Activated T-cell treated with anti-CD3 and anti-CD28 coated beads for 1 hour (primary cell): ENCODE measurements at places on chromosomes 1 and 21.

DNA sequence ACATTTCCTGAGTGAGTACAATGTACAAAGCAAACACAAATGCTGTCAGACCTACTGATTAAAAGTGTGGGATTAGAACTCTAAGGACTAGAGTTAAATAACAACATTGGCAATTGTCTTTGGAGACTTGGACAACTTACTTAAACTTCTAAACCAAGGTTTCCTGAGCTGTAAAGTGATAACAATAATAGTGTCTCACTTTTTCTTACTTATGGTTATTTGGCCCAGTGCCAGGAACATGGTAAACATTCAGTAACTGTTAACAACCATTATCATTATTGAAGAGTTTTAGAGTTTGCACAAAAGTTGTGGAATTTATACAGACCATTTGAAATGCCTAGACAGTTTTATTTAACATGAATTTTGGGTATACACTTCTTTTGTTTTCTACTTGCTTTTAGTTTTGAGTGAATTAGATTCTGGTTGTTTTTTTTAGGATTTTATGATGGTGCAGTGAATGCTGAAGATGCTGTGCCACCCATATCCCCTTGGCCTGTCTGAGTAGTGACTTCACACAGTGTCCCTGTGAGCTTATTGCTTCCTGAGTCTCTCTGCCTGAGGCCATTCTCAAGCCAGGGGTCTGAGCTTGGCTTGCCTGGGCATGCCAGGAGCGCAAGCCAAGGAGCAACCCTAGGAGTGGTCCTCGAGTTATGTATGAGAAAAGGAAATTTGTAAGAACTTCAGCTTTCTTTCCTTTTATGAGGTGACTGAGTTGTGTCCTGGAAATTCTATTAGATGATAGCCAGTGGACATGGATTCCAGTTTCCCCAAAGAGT lies 932.8 kb downstream of the TTLL7 start:
- DNase-seq = no peak

DNA sequence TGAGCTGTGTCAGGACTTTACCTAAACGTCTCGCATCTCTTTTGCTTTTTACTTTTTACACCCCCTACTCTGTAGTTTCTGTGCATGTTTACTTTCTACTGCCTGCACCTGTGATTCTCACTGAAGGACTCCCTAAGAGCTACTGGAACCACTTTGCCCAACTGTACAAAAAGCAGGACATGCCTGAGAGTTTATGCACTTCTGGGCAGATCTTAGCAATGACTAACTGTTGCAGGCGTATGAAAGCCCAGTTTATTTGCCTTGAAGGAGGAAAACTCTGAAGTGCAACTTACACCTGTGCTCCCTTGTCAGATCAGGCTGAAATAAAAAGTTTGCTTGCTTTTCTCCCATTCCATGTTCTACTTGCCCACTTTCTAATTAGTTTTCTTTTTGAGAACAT lies 467.0 kb upstream of the USP24 start:
- DNase-seq = no peak

DNA sequence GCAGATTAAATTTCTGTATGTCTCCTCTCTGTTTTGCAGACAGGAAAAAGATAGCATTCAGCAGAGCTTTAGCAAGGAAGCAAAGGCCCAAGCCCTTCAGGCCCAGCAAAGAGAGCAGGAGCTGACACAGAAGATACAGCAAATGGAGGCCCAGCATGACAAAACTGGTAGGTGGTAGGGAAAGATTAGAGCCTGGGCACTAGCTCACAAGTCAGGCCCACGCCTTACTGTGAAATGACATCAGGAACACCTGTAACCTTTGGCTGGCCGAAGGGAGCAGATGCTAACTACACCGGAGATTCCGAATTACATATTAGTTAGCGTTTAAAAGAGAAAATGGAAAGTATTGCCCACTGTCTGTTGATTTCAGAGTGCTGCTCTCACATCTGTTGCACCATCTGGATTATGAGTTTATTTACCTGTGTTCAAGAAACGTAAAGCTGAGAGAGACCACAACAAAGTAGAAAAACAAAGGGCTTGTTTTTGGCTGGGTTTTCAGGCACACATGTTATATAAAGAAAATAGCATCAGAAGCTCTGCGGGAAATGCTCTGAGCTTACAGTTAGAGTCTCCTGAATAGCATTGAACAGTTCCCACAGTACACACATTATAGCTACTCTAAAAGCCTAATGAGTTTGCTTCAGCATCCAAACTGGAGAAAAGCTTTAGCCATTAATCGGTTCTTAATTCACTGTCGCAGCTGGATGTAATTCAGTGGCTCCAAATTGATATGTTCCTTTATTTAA lies 160.0 kb downstream of the SDCCAG8 start:
- DNase-seq = no peak

- DNase-seq = peak; percentile 3
Observed at GRCh38 chr1:207698822-207699483, 52.9 kb upstream of the CD46 start.

DNA sequence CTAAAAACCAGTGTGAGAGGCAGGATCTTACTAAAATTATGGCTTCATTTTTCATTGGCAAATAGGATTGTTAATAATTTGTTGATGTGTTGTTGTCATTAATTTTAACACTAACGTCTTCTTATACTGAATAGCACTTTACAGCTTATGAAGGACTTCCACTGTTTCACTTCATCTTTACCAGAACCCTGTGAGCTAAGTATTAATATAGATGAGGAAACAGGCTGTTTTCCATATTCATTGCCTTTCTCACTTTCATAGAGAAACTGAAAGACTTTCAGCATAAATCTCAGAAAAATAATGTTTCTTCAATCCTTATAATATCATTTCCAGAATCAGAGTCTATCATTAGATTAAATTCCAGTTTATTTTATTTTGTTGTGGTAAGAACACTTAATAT lies 8.5 kb downstream of the MAP10 start:
- DNase-seq = no peak

GRCh38 chr1:201761871-201762270 lies 67.1 kb upstream of the IPO9 start:
- DNase-seq = no peak

- no peak for DNase-seq
Observed at GRCh38 chr1:156242738-156243137, 754 bp downstream of the BGLAP start.

- no peak for DNase-seq
Observed at GRCh38 chr1:244901400-244902015, 37.2 kb upstream of the HNRNPU start.

- no peak for DNase-seq
Observed at GRCh38 chr1:234774971-234775370, 165.0 kb upstream of the IRF2BP2 start.

DNA sequence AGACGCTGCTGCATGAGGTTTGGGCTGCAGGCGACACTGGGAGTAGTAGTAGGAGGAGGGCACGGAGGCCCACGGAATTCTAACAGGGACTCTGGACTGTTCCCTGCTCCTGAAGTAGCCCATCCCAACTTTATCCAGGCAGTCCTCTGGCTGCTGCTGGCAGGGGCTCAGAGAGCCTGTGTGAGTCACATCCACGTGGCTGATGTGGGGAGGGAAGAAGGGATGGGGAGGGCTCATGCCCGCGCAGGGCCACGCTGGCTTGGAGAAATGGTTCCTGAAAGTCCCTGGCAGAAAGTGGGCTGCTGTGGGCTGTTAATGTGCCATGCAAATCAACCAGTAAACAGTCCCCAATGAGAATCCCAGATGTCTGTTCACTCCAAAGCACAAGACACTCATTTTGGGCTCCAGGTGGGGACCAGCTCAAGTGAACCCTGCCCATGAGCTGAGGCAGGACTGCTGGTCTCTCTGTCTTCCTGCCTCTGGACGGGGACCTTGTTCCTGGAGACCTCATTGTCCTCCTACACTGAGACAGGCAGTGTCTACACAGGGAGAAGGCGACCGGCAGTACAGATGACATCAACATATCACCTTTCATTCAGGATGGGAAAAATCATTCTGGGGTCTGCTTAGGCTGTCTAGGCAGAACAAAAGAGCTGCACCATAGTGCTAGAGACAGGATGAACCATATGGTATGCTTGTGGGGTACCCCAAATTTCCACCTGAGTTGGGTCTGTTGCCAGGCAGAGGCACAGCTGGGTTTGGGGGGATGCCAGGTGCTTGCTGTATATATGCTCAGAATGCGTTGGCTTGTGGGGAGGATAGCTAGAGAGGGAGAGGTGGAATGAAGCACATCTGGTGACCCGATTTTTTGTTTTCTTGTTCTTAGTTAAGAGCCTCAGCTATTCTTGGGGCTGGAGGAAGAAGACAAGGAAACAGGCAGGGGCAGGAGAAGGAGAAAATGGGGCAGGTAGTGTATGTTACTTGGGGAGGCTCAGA lies 57.9 kb upstream of the FMOD start:
- DNase-seq = no peak

GRCh38 chr1:113935970-113936369 lies 6.8 kb downstream of the HIPK1 start:
- DNase-seq = no peak

GRCh38 chr1:170929835-170930554 lies 5.3 kb upstream of the MROH9 start:
- DNase-seq = no peak

DNA sequence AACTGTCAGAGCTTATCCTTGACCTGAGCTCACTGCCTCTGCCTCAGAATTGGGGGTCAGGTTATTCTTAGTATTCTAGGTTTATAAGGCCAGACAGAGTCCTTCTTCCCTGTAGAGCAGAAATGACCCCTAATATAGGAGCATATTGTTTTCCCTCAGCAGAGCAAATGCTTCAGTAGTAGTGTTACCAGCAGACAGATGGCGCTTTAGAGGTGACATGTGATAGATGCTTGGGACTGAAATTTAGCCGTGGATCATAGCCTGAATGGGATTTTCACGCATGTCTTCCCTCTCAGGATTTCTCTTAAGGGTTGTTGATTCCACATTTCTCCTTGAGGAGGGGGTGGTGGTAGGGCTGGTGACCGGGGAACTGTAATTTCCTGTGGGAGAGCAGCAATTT lies 24.5 kb downstream of the ADARB1 start:
- DNase-seq = no peak

- DNase-seq = no peak
Observed at GRCh38 chr1:12085643-12086260, 22.6 kb downstream of the TNFRSF8 start.

DNA sequence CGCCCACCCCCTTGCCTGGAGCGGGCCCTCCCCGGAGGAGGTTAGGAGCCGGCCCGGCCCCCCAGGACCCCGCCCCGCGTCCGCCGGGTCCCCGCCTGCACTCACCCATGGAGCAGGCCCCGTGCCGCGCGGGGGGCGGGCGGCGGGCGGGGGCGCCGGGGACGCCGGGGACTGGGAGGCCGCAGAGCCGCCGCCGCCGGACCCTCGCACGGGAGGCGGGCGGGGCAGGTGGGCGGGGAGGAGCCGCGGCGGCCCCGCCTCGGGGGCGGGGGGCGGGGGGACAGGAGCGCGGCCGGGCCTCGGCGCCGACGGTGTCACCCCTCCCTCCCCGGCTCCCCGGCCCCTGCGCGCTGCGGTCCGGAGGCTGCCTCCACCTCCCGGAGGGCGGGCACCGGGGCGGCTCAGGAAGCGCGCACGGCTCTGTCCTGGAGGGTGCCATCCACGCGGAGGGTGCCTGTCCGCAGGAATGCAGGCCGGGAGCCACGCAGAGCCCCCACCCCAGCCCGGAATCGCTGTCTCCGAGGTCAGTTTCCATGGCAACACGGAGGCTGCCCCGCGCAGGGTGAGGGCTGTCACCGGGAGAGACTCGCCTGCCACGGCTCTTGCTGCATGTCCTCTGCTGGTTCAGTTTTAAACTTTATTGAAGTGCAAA lies 5.9 kb upstream of the PLEKHG5 start:
- peak; percentile 37 for DNase-seq

DNA sequence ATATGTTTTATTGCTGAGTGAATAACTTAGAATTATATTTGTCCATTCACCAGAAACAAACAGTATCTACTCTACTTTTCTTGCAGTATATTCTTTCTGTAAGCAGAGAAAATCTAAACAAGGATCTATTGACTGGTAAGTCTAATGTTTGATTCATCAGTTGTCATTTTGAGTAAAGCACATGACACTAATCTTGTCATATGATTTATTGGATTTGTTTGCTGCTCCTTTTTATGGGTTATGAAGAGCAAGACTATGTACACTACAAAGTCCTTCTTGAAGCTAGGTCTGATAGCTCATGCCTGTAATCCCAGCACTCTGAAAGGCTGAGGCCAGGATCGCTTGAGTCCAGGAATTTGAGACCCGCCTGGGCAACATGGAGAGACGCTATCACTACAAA lies 23.3 kb downstream of the KMO start:
- DNase-seq = no peak

DNA sequence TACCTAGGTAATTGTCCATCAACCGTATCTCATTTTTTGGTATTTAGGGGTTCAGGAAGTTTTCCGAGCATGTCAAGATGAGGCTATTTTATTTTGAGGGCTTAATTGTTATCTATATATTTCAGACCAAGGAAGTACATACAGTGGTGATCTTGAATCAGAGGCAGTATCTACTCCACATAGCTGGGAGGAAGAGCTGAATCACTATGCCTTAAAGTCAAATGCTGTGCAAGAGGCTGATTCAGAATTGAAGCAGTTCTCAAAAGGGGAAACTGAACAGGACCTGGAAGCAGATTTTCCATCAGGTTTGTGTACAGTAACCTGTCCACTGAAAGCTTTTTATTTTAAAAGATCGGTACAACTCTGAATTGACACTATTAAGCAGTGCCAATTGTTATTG lies 130.2 kb downstream of the ZMYM4 start:
- DNase-seq = no peak

DNA sequence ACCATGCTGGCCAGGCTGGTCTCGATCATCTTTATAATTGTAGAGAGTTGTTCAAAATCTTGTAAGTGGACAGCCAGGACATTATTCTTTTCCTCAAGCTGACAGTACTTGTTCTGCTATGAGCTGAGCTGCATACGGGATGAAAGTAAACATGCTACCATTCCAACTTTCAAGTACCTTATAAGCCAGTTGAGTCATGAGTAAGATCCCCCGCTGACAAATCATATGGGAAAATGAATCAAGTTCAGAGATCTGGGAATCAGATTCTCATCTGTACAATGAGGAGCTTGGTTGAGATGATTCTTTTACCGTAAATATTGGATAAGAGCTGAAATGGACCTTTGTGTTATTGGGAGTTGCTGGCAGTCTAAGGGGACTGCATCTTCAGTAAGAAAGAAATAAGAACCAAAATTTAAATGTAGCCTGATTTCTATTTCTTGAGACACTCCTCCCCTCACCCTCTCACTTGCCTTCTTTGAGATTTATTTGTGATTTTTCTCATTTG lies 62.7 kb downstream of the CENPF start:
- no peak for DNase-seq

GRCh38 chr21:31282095-31282709 lies 61.9 kb downstream of the TIAM1 start:
- DNase-seq = no peak

DNA sequence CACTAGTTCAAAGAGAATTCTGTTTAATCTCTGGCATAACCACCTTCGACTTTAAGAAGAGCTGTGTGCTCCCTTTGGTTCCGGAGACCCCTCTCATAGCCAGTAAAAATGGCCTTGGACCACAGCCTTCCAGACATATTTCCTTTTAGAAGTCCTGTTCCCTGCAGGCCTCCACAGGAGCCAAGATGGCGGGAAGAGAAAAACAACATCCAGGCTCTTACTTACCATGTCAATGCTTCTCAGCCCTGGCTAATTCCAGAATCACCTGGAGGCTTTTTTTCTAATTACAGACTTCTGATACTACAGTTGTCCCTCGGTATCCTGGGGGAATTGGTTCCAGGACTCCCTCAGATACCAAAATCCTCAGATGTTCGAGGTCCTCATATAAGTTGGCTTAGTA lies 362.5 kb downstream of the PBX1 start:
- no peak for DNase-seq

GRCh38 chr1:21921100-21921875 lies 15.8 kb downstream of the HSPG2 start:
- no peak for DNase-seq

- DNase-seq = no peak
Observed at GRCh38 chr1:22454476-22455056, 2.9 kb downstream of the ZBTB40 start.
